ENCODE measurements at places on chromosomes 1 and 21.
A peak's percentile ranks its signal among the peaks of the same experiment; 100 is the strongest.

DNA sequence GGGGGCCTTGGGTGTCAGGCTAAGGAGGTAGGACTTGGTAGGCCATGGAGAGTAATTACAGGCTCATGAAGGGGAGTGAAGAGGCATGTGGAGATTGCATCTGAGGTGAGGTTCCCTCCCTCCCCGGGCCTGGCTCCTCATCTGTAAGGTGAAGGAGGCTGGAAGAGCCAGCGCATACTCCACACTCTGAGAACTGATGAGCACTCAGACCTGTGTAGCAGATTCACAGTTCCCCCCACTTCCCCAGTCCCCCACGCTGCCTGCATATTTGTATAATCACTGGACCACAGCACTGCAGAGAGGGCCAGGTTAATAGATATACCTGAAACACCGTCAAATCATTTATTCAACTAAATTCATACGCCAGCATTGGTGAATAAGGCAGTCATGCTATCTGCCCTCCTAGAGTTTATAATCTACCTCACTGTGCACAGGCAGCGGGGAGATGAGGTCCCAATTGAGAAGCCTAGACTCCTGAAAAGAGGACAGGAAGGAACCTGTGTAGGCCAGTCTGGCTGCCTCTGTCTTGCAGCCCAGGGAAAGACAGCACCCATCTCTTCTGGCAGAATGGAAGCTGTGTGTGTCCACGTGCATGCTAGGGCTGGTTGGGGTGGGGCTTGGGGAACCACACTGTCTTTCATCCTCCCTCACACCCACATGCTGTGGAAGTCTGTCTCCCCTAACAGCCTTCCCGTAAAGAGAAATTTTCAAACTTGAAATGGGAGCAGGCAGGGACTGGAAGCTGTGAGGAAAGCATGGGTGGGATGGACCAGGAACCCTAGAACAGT, 110.6 kb upstream of the ATP1A1 start:
- DNase-seq: no peak

GRCh38 chr1:47187231-47187925, 2.5 kb downstream of the PDZK1IP1 start:
- no peak for DNase-seq

DNA sequence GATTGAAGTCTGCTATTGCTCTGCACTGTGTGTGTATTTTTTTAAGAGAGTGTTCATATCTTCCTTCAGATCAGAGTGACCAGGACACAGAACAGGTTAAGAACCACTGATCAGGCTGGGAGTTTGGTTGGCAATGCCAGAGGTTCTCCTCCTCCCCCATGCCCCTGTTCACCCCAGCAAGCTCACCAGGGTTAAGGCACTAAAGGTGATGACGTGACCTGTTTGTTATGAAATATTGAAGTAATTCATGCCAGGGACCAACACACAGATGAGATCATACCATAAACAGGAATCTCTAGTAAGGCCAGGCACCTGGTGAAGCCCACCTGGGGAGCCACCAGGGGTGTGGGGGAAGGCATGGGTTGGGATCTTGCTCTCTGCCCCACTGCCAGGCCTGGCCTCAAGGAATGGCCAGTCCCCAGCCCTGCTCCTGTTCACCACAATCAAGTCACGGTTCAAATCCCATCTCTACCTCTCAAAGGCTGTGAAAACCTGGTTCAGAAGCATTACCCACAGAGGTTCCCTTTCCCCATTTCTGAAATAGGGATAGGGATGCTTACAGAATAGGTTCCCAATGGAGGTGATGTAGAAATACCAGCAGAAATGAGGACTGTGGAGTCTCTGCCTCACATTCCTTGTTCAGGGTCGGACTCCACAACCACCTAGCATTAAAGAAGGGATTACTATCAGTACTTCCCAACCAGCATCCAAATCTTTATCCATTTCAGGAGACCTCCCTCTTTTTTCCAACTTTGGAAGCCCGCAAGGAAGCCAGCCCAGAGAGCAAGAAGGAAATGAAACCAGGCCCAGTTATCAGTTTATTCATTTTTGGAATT, 2.4 kb downstream of the ID3 start:
- DNase-seq: no peak

GRCh38 chr1:86151427-86151826, 5.1 kb downstream of the COL24A1 start:
- no peak for DNase-seq

DNA sequence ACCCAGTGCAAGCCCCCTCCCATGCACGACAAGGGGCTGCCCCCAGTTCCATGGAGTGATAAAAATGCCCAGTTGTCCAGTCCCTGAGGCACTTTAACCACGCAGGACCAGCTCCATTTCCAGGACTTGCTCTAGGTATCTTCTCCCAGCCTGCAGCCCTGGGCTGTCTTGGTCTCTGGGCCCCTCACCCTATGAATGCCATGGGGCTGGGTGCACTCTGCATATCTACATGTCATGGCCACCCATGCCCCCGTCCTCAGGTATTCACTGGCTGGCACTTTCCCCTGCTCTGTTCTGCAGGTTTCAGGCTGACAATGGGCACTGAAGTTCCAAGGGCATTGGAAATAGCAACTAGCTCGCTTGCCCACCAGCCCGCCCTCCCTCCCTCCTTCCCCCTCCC, 19.6 kb upstream of the C1orf174 start:
- no peak for DNase-seq

GRCh38 chr1:157400766-157401165, 151.5 kb downstream of the FCRL5 start:
- DNase-seq: no peak

DNA sequence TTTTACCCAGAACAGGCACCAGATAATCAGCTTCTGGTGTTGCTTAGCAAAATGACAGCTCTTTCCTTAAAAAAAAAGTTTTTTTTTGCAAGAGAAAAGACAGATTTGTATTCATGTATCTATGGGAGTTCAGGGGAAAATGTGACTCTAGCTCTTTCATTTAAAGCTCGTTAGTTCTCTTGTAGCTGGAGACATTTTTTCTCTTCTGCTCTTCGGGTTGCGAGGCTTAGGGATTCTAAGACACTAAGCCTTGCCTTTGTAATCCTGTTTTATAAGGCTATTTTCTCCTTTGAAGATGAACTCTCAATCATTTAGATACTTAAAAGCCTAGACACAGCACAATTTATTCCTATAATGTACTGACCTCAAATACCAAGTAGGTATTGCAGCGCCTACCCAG, 40.3 kb upstream of the EDARADD start:
- DNase-seq: no peak

GRCh38 chr1:92653605-92654381, 131.1 kb downstream of the EVI5 start:
- no peak for DNase-seq

DNA sequence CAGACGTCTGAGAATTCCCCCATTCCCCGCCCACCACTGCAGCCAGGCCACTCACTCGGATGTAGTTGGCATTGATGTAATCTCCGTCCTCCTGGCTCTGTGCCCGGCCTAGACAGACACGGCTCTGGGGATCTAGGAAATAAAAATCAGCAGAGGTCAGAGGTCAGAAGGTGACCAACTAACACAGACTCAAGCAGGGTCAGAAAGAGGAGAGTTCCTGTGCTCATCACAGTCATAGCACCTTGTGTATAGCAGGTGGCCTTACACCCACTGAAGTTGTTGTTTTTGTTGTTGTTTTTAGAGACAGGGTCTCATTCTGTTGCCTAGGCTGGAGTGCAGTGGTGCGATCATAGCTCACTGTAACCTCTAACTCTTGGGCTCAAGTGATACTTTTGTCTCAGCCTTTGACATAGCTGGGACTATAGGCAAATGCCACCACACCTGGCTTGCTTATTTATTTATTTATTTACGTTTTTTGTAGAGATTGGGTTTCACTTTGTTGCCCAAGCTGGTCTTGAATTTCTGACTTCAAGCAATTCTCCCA, 4.9 kb downstream of the PTPN7 start:
- DNase-seq: peak; percentile 43

DNA sequence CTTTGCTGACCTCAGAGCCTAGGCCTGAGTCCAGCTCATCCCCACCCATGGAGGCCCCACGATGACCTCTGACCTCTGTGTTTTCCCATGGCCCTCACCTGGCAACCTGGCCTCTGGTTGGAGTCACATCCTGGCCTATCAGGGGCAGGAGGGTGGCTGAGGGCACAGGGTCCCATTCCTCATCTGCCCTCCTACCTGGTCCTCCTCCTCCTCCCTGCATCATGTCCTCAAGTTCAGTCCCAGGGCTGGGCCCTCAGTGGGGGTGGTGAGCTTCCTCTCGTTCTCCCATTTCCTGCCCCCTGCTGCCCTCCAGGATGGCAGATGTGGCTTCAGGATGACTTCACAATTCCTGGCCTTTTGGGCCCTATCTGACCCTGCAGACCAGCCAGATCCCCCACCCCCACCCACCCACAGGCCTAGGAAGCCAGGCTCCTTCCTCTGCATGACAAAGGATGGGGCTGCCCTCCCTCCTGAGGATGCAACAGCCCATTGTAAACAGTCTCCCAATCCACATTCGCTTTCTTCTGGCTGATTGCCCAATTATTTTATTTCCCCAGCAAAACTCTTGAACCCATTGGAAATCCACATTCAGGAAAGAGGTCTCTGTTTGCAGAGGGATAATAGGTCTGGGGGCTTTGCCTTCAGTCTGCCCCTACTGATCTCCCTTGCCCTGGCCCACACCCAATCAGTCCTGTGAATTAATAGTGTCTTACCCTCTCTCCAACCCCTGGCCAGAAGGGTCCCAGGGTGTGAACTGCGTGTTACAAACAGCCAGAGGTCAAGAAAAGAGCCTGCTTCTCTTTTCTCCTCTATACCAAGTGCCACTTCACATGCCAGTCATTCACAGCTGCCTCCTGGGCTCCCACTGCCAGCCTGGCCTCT, 10.3 kb upstream of the LEFTY1 start:
- no peak for DNase-seq

GRCh38 chr21:30083225-30083945, 83.2 kb downstream of the CLDN17 start:
- no peak for DNase-seq

DNA sequence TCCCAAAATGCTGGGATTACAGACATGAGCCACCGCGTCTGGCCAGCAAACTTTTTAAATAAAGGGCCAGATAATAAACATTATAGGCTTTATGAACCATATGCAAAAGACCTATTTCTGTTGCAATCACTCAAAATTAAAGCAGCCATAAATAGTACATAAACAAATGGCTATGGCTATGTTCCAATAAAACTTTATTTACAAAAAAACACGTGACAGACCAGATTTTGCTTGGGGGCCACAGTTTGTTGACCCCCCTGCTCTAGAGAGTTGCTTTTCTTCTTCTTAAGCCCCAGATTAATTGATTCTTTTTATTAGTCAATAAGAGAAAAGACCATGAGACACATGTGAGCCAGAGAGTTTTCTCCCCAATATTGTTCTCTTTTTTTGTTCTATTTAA, 138.3 kb downstream of the MACF1 start:
- no peak for DNase-seq

DNA sequence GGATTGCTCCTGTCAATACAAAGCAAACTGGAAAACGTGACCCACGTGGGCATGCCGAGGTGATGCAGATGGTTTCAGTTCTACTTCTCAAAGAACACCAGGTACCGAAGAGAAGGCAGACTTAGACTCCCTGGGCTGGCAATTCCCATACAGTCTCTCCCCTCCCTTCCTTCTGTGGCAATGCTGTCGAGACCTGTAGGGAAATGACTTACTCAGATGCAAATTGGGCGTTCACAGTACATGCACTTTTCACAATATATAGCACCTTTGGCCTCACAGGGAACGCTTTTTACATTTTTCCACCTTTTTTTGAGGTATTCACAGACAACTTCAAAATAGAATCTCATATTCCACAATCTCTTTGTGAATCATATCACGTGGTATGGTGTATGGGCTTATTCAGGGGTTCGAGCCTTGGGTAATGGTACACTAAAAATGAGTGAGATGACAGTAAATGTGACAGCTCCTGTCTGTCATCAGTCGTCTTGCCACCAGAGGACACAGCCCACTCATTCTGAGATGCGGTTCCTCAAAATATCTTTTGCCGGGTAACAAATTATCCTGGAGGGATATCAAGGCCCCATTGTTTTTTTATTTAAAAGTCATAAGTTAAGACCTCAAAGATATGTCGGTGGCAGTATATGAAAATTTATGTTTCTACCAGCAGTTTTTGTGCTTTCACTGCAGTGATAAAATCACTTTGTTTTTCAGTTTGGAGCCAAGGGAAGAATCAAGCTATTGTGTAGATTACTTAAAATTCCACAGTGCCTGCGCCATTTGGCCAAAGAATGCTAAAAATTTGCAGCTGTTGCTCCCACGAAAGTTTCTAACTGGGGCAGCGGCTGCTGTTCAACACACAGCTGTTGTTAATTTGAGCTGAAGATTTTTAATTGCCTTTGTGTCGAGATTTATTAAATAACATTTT, 168.4 kb downstream of the ZZZ3 start:
- DNase-seq: no peak

- DNase-seq: no peak
Measured at GRCh38 chr1:172914501-172915144, 136.1 kb downstream of the TNFSF18 start.

DNA sequence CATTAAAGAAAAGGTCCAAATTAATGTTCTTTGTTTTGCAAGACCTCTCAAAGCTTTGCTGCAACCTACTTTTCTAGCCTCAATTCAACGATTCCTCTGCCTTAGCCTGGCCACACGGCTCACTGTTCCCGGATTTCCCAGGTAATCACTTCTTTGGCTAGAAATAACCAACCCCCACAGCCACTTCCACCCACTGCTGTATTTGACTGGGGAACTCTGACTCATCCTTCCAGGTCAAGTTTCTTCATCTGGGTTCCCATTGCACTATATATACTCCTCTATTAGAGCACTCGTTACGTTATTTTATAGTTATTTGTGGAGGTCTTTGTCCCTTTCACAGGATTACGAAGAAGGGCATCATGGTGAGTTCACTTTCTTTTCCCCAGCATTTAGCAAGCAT, 185.9 kb downstream of the CACNA1E start:
- DNase-seq: no peak

DNA sequence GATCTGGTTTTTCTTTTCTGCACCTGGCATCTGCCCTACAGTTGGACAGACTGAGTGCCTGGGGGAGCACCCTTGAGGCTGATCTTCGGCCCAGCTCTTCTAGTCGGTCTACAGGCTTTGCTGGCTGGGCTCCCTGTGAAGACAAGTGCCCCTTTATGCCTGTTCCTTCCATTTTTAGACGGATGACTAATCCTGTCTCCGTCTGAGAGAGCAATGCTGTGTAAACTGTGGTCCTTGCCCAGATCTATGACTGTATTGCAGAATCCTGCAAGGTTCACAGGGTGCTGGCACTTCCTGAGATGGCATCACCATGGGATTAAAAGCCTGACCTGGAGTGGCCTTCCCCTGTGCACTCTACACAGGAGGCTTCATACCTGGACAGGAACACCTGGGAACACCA, 47.6 kb upstream of the SAMD13 start:
- no peak for DNase-seq

GRCh38 chr1:6427441-6428390, 3.1 kb downstream of the ESPN start:
- DNase-seq: no peak

- DNase-seq: no peak
Measured at GRCh38 chr1:36583980-36584782, 101.5 kb upstream of the CSF3R start.

- no peak for DNase-seq
Measured at GRCh38 chr1:193083365-193084088, 21.7 kb downstream of the GLRX2 start.
